Stimulated activated CD4-positive, alpha-beta T cell treated with anti-CD3 and anti-CD28 coated beads, TNF-alpha, amount 100 ng/mL, for 24 hours (primary cell): ENCODE measurements at places on chromosomes 2 and 18.

GRCh38 chr2:172096626-172097547 lies 5.8 kb downstream of the DLX2 start:
- DNase-seq, result no peak

- DNase-seq, result no peak
These were observed 15.9 kb downstream of the GTF3C3 start for GRCh38 chr2:196783431-196784094.

GRCh38 chr18:76386886-76387285 lies 108.2 kb downstream of the ZNF516 start:
- no peak for DNase-seq

GRCh38 chr18:75247611-75248421 lies 37.2 kb downstream of the TSHZ1 start:
- DNase-seq, result no peak

DNA sequence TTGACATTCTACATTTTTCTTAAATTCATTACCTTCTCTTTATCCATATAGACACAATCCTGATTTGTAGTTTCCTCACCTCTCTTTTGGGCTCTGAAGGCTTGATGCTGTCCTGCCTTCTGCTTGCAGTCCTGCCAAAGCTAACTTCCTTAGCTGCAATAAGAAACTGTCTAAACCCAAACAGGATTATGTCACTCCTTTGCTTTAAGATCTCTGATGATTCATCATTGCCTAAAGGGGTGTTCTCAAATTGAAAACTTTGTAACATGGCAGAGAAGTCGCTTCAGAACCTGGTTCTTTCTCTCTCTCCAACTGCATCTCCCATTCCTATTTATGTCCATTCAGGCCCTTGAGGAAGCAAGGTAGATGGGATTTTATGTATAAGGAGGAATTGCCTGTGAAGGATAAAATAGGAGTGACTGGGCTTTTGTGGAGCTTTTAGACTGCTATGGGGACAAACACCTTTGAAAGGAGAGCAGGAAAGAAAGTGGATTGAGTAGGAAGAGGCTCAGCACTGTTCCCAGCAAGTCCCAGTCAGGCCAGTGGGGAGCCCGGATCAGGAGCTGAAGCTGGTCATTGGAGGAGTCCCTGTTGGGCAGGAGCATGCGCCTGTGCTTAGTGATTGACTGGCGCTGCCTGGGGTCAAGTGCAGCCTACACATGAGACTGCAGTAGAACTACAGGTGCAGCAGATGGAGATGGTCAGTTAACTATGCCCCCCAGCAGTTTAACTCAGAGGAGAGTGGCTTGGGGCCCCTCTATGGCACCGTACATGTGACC lies 390.6 kb downstream of the CTNNA2 start:
- no peak for DNase-seq

- no peak for DNase-seq
These were observed 10.2 kb downstream of the PREPL start for GRCh38 chr2:44351088-44351487.

GRCh38 chr2:71223767-71224333 lies 3.1 kb downstream of the PAIP2B start:
- no peak for DNase-seq

DNA sequence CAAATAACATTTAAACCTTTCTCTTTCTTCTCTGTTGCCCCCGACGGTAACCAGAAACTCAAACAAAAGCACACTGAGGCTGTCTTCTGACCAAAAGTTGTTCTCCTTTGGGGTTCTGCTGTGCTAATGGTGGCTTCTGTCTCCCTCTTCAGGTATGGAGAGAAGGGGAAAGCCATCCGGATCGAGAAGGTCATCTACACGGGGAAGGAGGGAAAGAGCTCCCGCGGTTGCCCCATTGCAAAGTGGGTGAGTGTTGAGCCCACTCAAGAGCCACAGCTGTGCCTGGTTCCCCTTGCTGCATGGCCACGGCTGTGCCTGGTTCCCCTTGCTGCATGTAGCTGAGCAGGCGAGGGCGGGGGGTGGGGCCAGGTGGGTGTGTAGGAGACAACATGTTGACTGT lies 67.4 kb downstream of the BOLA3 start:
- DNase-seq, result no peak

DNA sequence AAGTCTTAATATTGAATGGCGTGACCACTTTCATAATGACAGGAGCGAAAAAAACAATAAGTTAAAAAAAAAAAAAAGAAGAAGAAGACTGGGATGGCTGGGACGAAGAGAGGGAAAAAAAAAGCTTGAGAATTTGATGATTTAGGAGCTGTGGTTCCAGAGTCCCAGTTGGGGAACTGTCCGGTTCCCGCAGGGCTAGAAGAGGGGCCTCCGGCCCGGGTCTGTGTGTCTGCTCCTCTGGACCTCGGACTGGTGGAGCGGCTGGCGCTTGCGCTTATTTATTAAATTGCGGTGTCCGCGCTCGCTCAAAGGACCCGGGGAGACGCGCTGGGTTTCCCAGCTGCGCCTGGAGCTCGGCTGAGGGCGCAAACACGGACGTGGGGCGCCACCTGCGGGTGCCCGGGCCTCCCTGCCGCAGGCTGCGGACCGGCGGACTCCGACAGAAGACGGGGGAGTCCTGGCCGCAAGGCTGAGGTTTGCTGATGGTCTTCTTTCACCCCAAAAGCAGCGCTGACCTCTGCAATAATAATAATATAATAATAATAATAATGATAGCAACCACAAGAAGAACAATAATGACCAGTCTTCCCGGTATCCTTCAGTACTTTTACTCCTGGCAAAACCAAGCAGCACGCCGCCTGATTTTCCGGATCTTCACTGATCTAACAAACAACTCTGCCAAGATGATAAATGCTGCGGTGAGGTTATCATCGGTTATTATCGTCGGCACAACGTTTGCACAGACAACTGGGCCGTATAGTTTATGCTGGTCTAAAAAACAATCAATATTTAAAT lies at the start of gene CBLN2:
CBLN2 (minus strand) TSS at position 251 of the 795 bp plus-strand sequence. CDS start 2,182 bp downstream, outside the sequence.
- no peak for DNase-seq
